Pulmonary artery endothelial cell (primary cell): ENCODE measurements at places on chromosomes 7 and 10. TPM values are rescaled to one million over a fixed set of nuclear protein-coding genes. Genes with fewer than 3 reads are reported as not detected.
A peak's percentile ranks its signal among the peaks of the same experiment; 100 is the strongest.

Gene NSUN6
- total RNA-seq = 6.1 and 9.6 TPM in 2 replicates

Gene NUTM2E
- total RNA-seq = 0.04 and 0.07 TPM in 2 replicates

Gene ZNF33B
- total RNA-seq = 9.2 and 11.3 TPM in 2 replicates

Gene CLCN1
- not detected in 2 replicates for total RNA-seq

Gene TFEC
- 13.2 and 15.4 TPM in 2 replicates for total RNA-seq

Gene CHCHD3
- total RNA-seq = 91.3 and 108 TPM in 2 replicates

Gene PIK3CG
- 11.6 and 12.2 TPM in 2 replicates for total RNA-seq

GRCh38 chr10:61634746-61635145 lies 28.0 kb upstream of the CABCOCO1 start:
- DNase-seq = no peak

GRCh38 chr10:99530108-99531025 lies 2.4 kb upstream of the NKX2-3 start:
- DNase-seq = no peak

DNA sequence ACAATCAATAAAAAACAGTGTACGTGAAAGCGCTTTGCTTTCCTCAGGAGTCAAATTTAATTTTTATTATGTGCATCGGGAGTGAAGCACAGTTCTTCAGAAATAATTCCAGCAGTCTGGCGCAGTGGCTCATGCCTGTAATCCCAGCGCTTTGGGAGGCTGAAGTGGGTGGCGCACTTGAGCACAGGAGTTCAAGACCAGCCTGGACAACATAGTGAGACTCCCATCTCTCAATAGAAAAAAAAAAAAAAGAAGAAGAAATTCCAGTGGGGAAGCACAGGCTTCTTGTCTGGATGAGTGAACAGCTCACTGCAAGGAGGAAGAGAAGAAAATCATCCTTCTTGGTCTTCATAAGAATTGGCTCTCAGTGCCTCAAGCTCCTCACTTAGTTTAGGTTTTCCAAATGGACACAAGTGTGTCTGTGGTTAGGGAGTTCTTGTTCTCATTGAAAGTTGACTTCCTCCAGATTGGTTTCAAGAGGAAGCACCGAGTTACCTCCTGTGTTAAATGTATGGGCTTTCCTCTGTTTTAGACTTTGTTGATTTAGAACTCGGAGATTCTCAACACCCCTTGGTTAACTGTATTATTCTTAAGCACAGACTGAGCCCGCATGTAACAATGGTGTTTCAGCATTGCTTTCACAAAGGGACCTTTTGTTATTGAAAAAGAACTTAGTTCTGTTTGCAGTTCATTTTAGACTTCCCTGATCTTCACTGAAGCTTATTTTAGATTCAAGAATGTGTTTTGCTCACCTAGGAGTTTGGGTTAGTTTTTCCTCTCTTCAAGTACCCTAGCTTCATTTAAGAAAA lies 28.0 kb downstream of the LMTK2 start:
- no peak for DNase-seq

GRCh38 chr7:72182036-72182435 lies 230.1 kb downstream of the CALN1 start:
- DNase-seq = no peak

DNA sequence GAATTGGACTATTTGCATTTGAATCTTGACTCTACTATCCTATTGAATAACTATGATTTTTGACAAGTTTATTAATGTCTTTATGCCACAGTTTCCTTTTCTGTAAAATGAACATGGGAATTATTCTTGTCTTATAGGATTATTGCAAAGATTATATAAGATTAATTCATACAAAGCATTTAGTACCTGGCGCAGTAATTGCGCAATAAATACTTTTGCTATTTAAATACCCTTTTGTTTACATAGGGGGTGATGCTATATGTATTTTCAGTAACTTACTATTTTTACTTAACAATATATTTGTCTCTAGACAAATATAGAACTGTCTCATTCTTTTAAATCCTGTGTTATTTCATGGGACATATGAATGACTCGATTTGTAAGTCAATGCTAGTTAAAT lies 5.3 kb downstream of the MINPP1 start:
- DNase-seq = no peak

- no peak for DNase-seq
Measured at GRCh38 chr7:135717693-135718092, 10.3 kb downstream of the SLC13A4 start.

DNA sequence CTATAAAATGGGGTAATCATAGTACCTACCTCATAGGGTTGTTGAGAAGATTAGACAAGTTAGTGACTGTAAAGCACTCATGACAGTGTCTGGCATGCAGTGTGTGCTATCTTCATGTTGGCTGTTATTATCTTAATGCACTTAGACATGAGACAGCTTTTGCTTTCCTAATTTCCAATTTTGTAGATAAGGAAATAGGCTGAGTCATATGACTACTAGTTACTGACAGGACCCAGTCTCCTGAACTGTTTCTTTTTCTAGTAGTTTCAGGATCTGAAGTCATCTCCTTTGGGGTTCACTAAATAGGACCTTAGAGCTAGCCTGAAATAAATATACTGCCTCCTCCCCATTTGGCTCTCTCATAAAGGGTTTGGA lies 74.2 kb downstream of the SNX10 start:
- DNase-seq = no peak

DNA sequence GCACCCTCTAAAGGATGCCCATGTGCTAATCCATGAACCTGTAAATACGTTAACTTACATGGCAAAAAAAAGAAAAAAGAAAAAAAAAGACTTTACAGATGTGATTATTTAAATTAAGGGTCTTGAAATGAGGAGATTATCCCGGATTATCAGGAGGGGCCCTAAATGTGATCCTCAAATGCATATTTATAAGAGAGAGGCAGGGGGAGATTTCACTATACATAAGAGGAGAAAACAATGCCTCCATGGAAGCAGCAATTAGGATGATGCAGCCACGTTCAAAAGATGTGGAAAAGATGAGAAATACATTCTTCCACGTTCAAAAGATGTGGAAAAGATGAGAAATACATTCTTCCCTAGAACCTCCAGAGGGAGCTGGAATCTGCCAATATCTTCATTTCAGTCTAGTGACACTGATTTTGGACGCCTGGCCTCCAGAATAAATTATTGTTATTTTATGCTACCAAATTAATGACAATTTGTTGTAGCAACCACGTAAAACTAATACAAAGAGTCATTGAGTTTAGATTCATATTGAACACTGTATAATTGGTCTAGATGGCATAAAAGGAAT lies 328.4 kb upstream of the GNAI1 start:
- no peak for DNase-seq

- peak; percentile 40 for DNase-seq
Measured at GRCh38 chr7:74587435-74588126, 69.9 kb upstream of the GTF2I start.

- peak; percentile 7 for DNase-seq
Measured at GRCh38 chr10:91034494-91035159, 113.7 kb upstream of the ANKRD1 start.

- DNase-seq = no peak
Measured at GRCh38 chr7:105047932-105048331, 33.9 kb downstream of the KMT2E start.

DNA sequence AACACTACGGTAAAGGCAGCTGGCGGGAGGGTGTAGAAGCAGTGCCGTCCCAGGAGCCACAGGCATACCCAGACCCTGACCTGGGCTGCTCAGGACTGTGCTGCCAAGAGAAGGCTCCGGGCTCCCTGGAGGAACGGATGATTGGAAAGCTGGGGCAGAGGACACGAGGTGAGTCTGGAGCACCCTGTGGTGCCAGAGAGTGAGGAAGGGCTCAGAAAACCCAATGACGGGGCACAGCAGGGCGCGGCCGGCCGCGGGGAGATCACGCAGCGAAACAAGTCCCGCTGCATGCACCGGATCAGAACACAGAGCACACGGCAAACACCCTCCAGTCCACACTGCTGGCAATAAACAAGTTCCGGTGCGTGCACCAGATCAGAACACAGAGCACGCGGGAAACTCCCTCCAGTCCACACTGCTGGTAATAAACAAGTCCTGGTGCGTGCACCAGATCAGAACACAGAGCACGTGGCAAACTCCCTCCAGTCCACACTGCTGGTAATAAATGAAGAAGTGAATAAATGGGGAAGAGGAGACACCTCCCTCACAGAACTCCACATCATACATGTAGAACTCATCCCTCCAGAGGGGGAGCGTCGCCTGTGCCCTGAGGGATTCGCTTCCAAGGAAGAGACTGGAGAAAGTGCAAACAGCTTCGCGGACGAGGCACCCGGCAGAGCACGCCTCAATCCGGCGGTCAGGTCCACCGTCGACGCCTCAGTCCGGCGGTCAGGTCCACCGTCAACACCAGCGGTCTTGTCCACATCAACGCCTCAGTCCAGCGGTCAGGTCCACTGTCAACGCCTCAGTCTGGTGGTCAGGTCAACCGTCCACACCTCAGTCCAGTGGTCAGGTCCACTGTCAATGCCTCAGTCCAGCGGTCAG lies 265.0 kb downstream of the MAD1L1 start:
- no peak for DNase-seq

DNA sequence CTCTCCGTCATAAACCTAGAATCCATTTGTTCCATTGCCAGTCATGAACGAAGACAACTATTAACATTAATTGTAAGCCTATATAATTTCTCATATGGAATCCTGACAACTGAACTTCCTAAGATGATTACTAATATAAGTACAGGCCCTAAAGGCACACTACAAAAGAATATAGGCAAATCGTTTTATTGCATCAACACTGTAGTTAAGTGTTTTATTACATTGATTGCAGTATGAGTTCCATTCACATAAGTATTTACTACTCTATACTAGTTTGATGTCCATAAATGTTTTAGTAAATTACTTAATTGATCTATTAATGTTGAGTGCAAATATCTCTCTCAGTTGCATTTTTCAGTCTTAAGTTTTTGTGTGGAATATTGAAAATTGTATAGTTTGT lies 113.1 kb upstream of the SEMA3C start:
- DNase-seq = no peak

- DNase-seq = no peak
Measured at GRCh38 chr10:123135415-123136141, at the start of gene HMX3. TSS of gene HMX3 (plus strand) at chr10:123135970. CDS start at chr10:123136051, 81 bp downstream.

- DNase-seq = no peak
Measured at GRCh38 chr7:22821702-22822485, 755 bp downstream of the TOMM7 start.

DNA sequence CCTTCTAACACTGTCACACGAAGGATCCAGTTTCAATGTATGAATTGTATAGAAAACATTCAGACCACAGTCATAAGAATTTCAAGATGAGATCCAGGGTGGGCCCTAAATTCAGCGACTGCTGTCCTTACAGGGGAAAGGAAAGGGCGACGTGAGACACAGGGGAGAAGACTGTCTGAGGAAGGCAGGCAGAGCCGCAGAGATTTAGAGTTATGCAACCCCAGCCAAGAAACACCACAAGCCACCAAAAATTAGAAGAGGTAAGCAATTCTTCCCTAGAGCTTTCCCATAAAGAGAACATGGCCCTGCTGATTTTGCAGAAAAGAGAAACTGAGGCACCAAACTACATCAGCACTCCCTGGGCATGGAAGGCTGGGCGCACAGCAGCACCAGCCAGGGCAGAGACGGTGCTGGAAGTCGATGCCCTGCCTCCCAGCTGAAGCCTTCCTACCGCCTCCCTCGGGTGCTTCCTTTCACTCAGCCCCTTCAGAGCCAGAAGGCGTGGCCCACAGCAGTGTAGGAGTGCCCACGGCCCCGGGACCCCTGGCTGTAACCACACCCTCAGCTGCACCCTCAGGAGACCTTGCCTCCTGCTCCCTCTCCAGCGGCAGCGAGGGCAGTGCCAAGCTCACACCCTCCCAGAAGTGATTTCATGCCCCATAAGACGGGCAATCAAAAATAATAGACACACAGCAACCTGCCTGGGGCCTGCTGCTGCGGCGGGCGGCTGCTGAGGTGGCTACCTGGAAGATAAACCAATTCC lies 81.0 kb upstream of the LRRC4 start:
- DNase-seq = no peak

DNA sequence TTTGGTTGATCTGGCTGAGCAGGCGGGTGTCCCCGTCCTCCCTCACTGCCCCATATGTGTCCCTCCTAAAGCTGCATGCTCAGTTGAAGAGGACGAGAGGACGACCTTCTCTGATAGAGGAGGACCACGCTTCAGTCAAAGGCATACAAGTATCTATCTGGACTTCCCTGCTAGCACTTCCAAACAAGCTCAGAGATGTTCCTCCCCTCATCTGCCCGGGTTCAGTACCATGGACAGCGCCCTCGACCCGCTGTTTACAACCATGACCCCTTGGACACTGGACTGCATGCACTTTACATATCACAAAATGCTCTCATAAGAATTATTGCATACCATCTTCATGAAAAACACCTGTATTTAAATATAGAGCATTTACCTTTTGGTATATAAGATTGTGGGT lies 26.9 kb upstream of the TRIM56 start:
- no peak for DNase-seq

- no peak for DNase-seq
Measured at GRCh38 chr7:19772841-19773760, at the start of gene TMEM196. TSS of gene TMEM196 (minus strand) at chr7:19773617. CDS start at chr7:19772696, 921 bp downstream.

DNA sequence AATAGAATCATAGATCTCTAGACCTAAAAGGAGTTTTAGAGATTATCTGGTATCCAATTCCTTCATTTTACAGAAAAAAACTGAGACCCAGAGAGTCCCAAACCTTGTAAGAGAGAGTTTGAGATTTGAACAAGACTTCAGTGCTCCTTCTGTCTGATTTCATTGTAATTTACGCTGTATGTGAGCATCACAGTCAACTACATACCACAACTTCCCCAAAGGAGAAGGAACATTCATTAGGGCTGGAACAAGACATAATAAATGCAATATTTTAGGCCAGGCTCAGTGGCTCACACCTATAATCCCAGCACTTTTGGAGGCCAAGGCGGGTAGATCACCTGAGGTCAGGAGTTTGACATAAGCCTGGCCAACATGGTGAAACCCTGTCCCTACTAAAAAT lies 17.3 kb upstream of the PRKAR2B start:
- DNase-seq = no peak

DNA sequence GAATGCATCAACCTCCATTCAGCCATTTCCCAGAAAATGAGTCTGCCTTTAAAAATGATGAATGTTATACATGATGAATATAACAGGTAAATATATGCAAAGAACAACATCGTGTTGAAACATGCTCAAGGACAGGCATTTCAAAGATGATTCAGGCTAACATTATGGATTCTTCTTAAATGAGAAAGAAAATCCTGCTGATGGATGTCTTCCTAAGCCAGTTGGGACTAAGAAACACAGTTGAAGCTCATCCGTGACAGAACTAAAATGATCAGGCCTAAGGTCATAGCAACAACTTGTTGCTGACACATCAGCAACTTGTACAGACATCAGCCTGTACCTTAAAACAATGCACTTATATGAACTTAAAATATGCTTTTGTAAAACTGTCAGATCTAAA lies 267.9 kb downstream of the MAGI2 start:
- no peak for DNase-seq

GRCh38 chr7:70886547-70886946 lies 245.4 kb upstream of the GALNT17 start:
- no peak for DNase-seq

- no peak for DNase-seq
Measured at GRCh38 chr7:99920149-99920548, 819 bp upstream of the TRIM4 start.

- DNase-seq = peak; percentile 57
Measured at GRCh38 chr7:93146036-93146435, 2.1 kb downstream of the SAMD9L start.

GRCh38 chr7:155136619-155137243 lies 66.6 kb downstream of the HTR5A start:
- DNase-seq = no peak
